ENCODE measurements at places on chromosomes 12 and 14.

- no peak for DNase-seq
These were observed 1206.0 kb upstream of the TMEM132C start for GRCh38 chr12:127060933-127061332.

- no peak for DNase-seq
These were observed 39.7 kb upstream of the BDKRB2 start for GRCh38 chr14:96164861-96165490.

DNA sequence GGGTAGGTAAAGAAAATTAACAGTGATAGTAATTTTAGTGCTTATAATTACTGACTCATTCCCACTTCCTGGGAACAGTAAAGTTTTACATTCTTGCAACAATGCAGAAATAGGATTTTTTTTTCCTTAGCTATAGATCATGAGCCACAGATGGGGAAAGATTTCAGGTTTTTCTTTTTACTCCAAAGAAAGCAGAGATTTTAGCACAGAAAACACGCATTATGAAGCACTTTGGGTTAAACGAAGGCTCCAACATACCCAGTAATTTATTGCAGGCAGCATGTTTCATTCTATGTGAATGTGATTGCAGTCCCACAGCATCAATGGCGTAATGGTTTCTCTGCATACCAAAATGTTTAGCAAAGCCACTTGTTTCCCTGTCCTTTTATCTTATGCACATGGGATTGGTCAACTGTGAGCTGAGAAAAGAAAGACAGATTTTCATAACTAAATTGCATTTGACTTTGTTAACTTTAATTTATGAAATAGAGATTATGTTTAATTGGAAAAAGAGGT, 124.6 kb upstream of the E2F7 start:
- peak; percentile 67 for DNase-seq

- DNase-seq, result no peak
These were observed 143.7 kb downstream of the ASCL4 start for GRCh38 chr12:107917912-107918800.

DNA sequence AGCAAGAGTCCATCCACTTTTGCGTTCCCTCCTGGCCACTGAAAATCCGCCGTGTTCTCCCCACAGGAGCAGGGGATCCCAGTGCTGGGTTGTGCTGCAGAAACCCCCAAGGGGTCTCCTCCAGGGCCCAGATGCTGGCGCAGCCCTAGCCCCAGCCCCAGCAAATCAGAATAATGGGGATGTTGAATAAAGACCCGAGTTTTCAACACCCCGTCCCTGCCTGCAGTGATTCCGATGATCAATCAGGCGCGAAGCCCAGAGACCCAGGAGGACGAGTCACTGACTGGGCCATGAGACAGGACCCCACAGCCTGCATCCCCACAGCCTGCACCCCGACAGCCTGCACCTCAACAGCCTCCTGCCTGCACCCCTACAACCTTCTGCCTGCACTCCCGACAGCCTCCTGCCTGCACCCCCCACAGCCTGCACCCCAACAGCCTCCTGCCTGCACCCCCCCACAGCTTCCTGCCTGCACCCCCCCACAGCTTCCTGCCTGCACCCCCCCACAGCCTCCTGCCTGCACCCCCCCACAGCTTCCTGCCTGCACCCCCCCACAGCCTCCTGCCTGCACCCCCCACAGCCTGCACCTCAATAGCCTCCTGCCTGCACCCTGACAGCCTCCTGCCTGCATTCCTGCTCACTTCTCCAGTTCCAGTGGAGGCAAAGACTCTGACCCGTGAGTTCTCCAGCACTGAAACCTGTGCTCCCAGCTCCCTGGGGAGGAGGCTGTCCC, 37.2 kb downstream of the TNFAIP2 start:
- no peak for DNase-seq

DNA sequence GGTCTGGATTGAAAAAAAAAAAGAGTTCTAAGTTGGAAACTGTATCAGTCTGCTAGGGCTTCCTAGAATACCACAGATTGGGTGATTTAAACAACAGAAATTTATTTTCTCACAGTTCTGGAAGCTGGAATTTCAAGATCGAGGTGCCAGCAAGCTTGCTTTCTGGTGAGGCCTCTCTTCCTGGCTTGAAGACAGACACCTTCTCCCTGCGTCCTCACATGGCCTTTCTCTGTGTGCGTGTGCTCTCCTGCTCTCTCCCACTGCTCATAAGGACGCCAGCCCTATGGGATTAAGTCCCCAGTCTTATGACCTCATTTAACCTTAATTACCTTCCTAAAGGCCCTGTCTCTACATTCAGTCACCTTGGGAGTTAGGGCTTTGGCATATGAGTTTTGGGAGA, 215.5 kb downstream of the PIK3C2G start:
- no peak for DNase-seq

GRCh38 chr12:65139389-65139788, 18.3 kb upstream of the WIF1 start:
- no peak for DNase-seq

DNA sequence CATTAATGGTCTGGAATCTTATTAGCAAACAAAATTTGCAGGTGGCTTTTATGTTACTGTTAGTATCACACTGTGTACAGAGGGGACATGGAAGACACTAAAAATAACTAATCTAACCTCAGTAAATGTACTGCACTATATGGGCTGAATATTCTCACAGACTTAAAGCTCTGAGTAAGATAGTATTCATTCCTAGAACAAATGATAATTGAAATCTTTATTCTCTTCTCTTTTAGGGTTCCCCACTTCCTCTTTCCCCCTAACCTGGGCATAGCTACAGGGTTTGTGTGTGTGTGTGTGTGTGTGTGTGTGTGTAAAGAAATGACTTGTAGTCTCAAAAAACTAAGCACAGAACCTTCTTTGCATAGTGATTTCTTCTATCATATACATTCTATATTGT, 21.4 kb upstream of the HECTD1 start:
- DNase-seq, result no peak

- no peak for DNase-seq
These were observed 37.9 kb downstream of the KCTD10 start for GRCh38 chr12:109439181-109439580.

DNA sequence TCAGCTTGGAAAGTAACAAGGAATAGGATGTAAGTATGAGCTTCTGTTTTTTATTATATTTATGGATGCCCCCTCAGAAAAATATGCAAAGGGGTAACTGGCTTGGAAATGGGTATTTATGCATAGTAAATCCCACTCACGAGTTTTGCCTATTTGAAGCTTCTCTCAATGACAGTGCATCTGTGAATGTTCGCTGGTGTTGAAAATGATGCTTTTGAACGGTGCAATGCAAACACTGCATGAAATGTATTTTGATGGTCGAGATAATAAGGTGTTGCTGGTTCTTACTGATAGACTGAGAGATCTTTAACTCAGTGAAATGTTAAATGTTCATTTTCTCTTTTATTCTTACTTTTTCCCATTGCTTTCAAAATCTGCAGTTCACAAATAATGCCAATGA, 36.0 kb upstream of the PSEN1 start:
- DNase-seq, result no peak

DNA sequence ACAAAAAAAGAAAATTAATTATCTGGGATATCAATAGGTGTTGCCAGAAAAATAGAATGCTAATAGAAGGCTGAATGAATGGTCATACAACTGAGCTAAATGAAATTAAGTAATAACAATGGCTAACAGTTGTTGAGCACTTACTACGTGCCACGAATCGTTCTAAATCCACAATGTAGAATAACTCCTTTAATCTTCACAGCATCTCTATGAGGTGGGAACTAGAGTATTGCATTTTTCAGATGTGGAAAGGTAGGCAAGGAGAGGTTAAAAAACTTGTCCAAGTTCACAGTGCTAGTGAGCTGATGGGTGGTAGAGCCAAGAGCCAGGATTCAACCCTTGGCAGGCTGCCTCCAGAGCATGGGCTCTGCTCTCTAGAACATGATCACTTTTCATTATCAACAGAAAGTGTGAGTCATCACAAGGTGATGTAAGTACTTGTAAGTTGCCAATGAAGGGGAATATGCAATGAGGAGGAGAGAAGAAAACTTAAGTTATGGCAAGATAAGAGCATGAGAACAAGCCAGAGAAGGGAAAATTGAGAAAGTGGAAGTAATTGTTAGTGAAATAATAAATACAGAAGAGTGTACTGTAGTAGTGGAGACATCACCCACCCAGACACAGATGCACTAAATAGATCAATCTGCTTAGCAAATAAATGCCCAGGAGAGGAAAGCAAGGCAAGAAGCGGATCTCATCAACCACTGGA, 122.1 kb downstream of the PRKD1 start:
- DNase-seq, result peak; percentile 40

- DNase-seq, result no peak
These were observed 222.5 kb upstream of the GRIP1 start for GRCh38 chr12:66901138-66901932.

DNA sequence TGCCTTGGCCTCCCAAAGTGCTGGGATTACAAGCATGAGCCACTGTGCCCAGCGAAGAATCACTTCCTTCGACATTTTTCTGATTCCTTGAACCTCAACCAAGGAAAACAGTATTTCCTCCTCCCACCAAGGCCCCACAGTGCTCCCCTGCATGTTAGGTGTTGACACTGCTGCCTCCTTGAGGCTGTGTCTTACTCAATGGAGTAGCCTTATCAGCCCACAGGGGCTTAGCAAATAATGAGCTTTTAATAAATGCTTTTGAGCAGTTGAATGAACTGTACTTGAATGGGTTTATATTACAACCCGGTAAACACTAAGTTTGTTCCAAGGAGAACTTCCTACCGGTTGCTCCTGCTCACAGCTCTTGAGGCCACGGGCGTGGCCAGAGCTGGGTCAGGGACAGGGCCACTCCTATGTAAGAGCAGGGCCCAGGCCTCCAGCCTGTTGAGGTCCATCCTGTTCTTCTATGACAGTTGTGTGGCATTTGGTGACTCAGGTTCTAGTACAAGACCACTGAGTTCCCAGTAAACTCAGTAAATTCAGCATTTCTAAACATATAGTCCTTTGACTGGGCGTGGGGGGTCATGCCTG, 36.8 kb upstream of the TUBA1A start:
- no peak for DNase-seq

- no peak for DNase-seq
These were observed 45.0 kb downstream of the ZC3H14 start for GRCh38 chr14:88607829-88608228.

GRCh38 chr12:10130042-10130441, at the start of gene CLEC7A:
Gene CLEC7A, minus strand, starts transcription at chr12:10130199. Its CDS starts 117 bp downstream, at chr12:10130082.
- no peak for DNase-seq

All from RCC 7860 (cell line).